ENCODE measurements at places on chromosomes 7 and 10. TPM values are rescaled to one million over a fixed set of nuclear protein-coding genes. Genes with fewer than 3 reads are reported as not detected.

DNA sequence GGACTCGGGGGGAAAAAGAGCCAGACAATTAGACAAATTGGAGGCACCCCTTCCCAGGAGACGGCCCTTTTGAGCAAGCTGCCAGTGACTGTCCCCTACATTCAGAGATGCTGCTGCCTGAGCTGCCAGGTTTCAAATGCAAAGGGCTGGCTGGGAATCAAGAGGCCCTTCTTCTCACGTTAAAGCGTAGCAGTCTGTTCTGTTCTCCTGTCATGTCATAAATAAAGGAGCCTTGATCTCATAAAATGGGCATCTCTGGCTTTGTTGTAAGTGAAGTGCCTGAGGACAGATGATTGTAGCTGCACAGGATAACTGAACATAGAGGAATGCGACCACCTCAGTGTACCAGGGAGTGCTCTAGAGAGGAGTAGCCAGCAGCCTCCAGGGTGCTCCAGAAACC is 917.9 kb downstream of the GRID1 start:
- no peak for DNase-seq

DNA sequence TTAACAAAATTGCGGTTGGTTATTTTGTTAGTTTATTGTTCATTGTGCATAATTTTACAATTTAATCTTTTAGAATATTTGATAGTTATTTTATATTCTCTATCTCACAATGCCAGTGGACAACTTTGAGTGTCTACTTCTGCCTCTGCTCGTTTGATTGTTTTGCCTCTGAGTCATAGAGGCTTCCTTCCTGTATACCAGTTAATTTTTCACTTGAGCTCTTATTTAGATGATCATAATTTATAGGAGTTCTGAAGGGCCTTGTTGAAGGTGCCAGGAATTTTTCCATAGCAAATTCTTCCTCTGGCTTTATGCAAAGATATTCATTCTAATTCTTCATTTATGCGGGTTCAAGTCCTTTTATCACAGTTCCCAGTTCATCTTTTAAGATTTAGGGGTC is 5.2 kb upstream of the MALRD1 start:
- DNase-seq, result no peak

- DNase-seq, result no peak
These were observed 87.3 kb upstream of the STEAP1B start for GRCh38 chr7:22587322-22587721.

STEAP1 gene
- total RNA-seq, result 3.4 TPM

EGR2 gene
- 17.6 TPM for total RNA-seq

DNA sequence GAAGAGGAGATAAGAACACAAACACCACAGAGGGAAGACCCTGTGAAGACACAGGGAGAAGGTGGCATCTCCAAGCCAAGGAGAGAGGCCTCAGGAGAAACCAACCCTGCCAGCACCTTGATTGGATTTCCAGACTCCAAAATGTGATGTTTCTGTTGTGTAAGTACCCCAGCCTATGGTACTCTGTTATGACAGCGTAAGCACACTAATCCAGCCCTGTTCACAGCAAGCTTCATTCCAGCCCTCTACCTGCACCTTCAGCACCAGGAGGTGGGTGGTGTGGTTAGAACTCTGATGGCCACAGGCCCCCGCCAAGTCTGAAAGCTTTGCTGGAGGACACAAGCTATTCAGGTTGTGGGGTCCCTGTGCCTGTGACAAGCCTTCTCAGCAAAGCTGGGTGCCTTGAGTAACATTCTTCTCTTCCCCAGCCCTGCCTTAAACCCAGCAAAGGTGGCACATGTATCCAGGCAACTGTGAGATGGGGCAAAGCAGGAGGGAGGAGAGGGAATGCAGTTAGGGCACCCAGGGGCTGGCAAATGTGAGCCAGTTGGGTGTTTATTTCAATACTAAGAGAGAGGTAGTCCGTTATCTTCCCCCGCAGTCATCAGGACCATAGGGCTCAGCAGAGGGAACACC is 4.5 kb downstream of the VSTM4 start:
- no peak for DNase-seq

PNLIPRP1 gene
- not detected for total RNA-seq

SYT15 gene
- total RNA-seq, result 1.2 TPM

GRCh38 chr10:117740691-117741222 is 198.2 kb downstream of the EMX2 start:
- DNase-seq, result no peak

DLG5 gene
- 80.0 TPM for total RNA-seq

DNA sequence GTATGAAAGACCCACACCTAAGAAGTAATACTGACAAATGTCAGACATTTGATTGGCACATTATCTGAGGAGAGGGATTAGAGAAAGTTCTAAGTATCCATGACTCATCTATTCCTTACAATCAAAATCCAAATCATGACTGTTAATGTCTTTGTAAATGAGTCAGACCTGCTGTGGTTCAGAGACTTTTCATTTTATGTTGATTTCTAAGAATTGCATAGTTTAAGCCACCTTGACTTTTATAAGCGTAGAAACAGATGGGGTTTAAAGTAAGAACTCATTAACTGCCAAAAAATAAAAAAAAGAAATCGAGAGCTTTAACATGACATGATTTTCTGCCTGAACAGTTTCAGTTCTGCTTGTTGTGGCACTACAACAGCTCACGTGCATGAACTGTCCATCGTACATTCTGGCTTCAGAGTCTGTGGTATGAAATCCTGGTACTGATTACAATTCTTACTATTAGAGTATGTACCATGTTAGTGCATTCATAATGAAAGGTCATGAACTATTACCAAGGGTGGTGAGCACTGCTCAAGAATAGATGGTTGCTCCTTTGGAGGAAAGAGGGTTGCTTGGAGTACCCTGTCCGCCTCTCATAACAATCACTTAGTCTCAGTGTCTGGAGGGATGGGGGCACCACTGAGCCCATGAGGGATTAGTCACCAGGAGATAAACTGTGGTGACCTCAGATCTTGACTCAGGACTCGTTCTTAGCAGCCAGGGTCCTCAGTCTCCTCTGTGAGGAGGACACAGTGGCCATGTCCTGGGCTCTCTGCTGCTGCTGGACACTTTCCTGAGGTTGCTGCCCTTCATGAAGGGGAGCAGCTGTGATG is 42.2 kb downstream of the ACSM6 start:
- DNase-seq, result no peak

- no peak for DNase-seq
These were observed 630.0 kb upstream of the FOXK1 start for GRCh38 chr7:4052130-4052529.

DNA sequence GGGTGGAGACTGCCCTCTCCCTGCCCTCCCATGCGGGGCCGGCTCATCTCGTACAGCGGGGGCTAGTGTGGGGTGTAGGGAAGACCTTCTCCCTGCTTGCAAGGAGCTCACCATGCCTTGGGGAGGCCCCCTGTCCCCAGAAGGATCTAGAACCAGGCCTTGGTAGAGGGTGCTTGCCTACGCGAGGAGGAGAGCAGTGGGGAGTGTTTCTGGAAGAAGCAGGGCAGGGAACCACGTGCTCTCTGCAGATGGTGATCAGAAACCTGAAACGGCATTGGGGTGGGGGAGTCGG is 2.7 kb downstream of the MAFK start:
- no peak for DNase-seq

TMEM176B gene
- 98.5 TPM for total RNA-seq

- no peak for DNase-seq
These were observed 87.4 kb downstream of the CHN2 start for GRCh38 chr7:29281782-29282541.

GRCh38 chr10:80407812-80408241 is 524 bp upstream of the PRXL2A start:
- no peak for DNase-seq

DNA sequence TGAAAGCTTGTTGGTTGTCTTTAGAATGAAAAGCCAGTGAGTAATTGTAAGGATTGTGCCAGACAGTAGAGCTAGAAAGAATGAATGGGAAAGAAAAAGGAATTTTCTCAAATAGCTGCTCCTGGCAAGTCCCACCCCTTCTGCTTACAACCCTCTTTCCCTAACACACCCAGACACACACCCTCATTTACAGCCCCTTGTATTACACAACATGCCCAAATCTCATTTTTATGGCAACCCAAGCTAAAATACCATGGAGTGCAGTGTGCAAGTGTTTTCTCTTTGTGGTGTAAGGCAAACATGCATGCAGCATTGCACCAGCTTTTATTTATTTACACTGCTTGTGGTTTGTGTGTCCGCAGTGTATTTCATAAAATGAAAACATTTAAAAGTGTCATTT is 1.5 kb downstream of the PRKAR2B start:
- DNase-seq, result no peak

GRCh38 chr7:116173051-116174028 is 37.0 kb upstream of the TES start:
- DNase-seq, result no peak

DNA sequence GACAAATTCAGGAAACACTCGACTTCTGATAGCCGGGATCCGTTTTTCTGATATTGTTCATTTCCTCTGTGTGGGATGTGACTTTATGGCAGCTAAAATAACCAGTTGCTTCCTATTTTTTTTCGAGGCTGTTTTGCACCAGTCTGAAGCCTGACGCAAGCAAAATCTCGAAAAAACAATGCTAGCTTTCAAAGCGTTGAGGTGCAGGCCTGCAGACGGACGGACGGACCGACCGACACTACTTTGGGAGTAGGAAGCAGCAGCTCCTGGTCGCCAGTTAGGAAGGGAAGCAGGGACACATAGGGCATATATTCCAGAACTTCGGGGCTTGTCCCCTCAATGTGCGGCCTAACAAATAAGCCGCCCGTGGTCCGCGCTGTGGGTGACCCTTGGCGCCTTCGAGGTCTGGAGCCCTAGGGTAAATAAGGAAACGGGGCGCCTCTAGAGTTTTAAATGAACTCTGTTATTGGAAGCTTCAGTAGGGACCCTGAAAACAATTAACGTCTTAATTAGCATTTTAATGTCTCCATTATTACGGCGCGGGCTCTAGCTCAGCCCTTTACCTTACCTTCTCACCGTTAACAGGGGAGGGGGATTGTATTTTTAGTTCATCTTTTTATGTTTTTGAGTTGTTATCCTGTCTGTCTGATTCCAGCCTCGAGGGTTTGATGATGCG is 1.3 kb downstream of the HHEX start:
- no peak for DNase-seq

ZNF804B gene
- 0.07 TPM for total RNA-seq

DNA sequence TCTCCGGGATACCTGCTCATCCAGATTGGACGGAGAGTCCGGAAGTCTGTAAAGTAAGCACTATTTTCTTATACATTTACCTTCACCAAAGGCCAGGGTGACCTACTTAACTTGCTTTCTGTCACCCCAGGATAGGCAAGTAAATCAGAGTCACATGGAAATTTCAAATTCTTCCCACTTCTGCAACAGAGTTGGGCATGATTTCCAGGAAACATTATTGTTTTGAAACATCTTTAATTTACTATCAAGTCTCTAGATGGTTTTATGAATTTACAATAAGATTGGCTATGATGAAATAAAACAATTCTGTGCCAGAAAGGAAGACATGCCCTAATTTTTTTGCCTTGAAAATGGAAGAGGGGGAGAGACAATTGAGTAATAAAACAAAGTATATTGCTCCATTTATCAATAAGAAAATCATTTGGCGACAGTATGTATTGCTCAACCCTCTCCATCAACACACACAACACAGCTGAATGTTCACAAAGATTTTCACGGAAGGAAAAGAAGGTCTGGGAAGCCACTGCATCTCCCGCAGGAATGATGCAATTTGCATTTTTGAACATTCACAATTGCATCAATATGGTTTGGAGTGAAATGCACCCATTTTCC is 702.8 kb downstream of the PARD3 start:
- no peak for DNase-seq

C7orf57 gene
- total RNA-seq, result 0.36 TPM

GRCh38 chr7:1174881-1175596 is 15.0 kb upstream of the ZFAND2A start:
- no peak for DNase-seq

TMEM273 gene
- total RNA-seq, result not detected

DNA sequence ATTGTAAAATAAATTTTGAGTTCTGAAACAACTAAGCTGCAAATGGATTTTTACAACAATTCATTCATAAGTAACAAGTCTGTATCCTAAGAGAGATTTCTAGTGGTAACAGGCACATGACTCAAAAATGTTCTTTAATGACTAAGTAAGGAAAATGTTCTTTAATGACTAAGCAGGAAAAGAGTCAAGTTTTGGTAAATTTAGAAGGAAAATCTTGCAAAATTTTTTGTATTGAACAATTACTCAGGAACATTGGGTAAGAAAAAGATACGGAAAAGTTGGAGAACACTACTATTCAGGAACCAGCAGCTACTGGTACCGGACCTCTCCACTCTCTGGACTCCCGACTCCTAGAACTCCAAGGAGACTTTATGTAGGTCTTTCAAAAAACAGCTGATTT is 33.5 kb downstream of the HYCC1 start:
- DNase-seq, result no peak

DNA sequence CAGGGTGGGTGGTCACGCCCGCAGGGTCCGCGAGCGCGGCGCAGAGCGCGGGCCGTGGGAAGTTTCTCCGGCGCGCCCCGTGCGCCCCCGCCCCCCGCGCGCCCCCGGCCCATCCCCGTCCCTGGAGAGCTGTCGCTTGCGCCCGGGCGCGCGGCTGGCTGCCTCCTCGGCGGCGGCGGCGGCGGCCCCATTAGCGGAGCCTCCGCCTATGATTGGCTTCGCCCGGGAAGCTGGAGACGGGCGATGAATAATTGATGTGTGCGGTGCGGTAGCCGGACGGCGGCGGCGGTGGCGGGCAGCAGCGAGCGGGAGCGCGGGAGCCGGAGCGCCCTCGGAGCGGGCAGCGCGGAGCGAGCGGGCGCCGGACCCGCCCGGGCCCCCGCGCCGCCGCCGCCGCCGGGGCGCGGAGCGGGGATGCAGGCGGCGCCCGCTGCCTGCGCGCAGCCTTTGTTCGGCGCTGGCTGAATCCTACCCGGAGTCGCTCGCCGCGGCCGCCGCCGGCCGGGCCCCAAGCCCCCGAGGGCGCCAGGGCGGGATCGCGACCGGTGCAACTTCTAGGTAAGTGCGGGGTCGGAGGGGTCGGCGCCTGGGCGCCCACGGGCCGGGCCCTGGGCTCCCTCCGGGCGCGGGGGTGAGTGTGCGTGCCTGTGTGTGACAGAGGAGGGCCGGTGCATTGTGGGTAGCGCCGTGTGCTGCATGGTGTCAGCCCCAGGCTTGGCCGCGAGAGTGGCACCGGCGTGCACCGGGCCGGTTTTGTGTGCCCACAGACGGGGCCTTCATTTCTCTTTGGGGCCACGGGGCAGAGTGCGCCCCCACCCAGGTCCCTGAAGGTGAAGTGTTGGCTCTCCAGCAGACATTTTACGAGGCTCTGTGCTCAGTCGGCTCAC is 103.8 kb upstream of the PPIF start:
- DNase-seq, result no peak

GRCh38 chr7:110544194-110544593 is 546.7 kb upstream of the LRRN3 start:
- DNase-seq, result no peak

DNA sequence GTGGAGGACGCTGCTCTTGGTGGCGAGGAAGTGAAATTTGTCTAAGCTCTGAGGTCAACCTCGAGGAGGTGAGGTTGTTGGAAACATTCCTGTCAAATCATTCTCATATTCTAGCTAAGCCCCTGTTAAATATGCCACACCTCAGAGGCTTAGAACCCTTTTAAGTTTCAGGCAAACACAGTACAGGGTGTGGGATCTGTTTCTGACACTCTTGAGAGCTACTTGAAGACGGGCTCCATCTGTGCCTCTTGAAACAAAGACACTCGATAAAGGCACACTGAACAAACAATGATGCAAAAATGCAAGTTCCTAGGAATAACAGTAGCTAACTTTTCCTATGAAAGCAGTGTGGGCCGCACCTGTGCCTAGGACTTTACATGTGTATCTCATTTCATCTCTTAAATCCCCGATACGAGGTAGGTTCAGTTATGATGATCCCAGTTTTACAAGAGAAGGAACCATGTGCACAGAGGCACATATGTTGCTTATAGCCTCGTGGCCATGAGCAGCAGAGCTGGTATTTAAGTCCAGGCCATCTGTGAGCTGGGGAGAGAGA is 299.2 kb downstream of the CCDC3 start:
- DNase-seq, result no peak
